ENCODE measurements at places on chromosomes 2 and 18.

DNA sequence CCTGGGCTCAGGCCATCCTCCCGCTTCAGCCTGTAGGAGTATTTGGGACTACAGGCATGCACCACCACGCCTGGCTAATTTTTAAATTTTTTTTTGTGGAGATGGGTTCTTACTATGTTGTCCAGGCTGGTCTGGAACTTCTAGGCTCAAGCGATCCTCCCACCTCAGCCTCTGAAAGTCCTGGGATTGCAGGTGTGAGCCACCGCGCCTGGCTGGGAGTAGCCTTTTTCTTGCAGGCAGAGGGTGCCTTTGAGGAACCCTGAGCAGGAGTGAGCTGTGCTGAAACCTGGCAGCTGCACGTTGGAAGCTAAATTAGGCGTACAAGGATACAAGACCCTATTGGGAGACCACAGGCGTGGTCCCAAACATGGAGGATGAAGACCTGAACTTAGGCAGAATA lies 8.0 kb downstream of the CTDSP1 start:
- DNase-seq, result no peak

GRCh38 chr18:43620936-43621335 lies 343.6 kb upstream of the SYT4 start:
- DNase-seq, result no peak

- no peak for DNase-seq
Observed at GRCh38 chr2:30201990-30202389, 29.3 kb upstream of the LBH start.

GRCh38 chr18:62979176-62979575 lies 263.8 kb downstream of the PHLPP1 start:
- no peak for DNase-seq

GRCh38 chr2:28713577-28714298 lies 37.9 kb upstream of the PPP1CB start:
- DNase-seq, result no peak

DNA sequence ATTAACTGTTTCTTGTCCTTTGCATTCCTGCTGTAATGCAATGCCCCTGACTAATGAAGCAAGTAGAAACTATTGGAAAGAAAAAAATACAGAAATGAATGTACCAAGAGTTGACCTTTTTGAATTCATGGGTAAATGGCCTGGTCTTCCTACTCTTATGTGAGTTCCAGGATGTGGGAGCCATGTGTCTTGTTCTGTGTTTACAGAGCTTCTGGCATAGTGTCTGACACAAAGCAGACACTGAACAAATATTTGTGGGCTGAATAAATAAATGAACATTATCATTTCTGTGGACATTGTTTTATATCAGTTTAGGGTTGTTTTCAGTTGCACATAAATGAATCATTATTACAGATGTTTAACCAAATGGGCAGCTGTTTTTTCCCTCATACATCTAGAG lies 155.5 kb downstream of the CD8B2 start:
- no peak for DNase-seq

- no peak for DNase-seq
Observed at GRCh38 chr18:5288517-5288935, 7.0 kb downstream of the ZBTB14 start.

- no peak for DNase-seq
Observed at GRCh38 chr18:78641689-78642231, 337.9 kb upstream of the SALL3 start.

- DNase-seq, result no peak
Observed at GRCh38 chr2:86323273-86324021, 14.0 kb downstream of the REEP1 start.

DNA sequence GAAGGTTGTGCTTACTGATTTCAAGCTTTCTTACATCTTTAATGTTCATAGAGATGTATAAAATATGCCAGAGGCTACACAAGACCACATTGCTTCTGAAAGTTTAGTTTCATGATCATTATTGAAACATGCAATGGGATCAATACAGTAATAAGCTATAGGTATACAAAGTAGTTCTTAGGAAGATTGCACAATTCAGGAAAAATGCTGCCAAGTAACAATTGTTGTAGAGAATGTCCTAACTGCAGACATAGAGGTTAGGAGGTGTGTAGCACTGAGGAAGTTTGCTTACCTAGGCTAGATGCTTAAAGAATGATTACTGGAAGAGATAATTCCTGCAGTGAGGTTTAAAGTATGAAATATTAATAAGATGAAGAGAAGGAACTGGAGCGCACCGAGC lies 259.5 kb upstream of the CYRIA start:
- no peak for DNase-seq

- DNase-seq, result no peak
Observed at GRCh38 chr18:5574843-5575242, 31.0 kb upstream of the EPB41L3 start.

DNA sequence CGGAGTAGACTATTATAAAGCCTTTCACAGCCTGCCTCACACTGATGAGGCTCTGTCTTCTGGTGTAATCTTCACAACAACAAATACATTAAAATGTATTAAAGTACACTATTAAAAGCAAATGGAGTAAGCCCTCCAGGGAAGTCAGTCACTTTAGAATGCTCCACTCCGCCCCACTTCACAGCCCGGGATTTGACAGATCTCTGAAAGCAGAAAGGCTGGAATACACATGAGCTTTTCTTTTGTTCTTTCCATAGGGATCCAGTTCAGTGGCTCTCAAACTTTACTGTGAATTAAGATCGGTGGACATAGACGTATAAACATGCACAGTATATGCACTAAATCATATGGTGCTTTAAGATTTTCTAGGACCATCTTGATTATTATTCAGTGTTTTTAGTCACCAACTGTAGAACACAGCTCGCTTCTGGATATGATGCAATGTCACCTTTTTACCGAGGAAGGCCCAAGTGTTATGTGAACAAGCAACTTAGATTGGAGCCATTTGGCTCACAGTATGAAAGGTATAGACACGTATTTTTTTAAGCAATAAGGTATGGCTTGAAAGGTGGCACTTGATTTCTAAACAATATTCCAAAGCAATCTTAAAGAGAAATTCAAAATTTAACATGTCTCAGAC lies 151.1 kb downstream of the PRKCE start:
- no peak for DNase-seq

GRCh38 chr2:140650825-140651224 lies 1480.0 kb downstream of the LRP1B start:
- DNase-seq, result no peak

DNA sequence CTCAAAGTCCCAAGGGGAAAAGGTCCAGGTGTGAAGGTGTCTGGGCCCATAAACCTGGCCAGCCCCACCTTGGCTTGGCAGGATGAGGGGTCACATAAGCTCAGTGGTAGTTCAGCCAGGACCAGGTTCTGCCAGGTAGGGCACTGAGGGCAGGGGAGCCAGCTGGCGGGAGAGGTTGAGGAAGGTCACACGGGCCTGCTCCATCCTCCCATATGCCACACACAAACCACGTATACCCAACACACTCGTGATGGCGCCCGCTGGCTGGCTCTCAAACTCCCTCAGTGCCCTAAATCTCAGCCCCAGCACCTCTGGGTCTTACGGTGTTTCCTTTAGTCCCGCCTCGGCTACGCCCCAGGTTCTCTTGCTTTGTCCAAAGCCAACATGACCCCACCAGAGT lies 160.5 kb downstream of the ZFP36L2 start:
- DNase-seq, result no peak

- DNase-seq, result no peak
Observed at GRCh38 chr2:48250943-48251342, 279.0 kb upstream of the STON1 start.

DNA sequence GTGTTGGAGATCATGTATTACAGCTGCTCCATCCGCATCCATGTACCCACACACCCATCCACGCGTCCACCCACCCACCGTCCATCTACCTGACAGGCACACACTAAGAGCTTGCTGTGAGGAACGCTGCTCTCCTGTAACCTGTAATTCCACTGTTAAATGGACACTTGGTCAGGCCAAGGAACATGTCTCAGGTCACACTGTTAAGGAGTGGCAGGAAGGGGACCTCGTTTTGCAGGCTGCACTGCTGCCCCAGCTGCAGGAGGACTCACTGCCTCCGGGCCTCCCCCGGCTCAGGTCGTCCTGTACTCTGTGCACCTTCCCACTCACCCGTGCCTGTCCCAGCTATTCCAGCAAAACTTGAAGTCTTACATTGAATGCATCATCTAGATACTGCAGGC lies 170.5 kb downstream of the EIPR1 start:
- no peak for DNase-seq

DNA sequence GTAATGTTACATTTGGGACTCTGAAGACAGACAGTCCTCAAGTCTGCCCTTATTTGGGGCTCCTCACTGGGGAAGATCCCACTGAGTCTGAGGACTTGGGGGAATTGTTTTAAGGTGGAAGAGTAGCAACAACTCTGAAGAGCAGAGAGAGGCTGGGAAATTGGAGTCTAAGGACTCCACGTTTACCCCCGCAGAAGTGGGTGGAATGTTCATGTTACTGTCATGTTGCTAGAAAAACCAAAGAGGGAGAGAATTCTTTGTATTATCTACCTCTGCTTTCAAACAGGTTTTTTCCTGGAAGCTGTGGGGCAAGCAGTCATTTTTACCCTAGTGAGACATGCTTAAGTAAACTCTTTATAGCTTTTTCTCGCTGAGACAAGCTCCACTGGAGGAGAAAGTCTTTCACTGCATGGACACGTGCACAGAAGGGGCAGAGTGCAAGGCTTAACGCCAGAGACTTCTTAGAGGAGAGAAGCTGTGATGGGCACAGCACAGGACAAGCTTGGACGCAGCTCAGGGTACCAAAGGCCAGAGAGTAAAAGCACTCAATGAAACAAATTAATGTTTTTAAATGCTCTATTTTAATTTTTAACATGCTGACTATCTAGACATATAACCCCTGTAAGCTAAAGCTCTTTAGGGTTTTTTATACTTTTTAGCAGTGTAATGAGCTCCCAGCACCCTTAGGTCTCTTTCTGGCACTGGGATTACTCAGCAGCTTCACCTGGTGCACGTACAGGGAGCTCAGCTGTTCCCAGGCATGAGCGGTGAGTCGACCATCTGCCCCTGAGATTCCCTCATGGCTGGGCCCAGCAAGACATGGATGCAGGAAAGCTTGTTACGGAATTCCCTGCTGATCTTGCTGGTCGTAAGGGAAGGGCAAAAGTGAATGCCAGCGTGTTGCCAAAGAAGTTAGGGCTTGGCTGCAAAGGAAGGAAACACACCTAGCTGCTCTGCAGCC lies 54.5 kb upstream of the BIN1 start:
- DNase-seq, result no peak

DNA sequence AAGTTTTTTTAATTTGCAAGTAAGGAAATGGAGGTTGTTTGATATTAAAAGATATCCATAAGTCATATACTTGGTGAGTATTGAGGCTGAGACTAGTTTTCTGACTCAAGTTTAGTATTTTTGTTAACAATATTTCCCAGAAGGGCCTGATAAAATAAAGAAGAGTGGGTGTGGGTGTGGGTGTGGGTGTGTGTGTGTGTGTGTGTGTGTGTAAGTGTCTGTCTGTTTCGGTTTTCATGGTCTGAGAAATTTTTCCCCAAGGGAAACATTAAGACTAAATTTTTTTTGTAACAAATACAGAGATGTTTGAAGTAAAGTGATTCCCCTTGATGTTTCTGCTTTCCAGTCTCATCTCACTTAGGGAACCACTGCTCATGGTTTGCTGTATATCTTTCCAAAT lies 36.5 kb downstream of the PPM1B start:
- no peak for DNase-seq

DNA sequence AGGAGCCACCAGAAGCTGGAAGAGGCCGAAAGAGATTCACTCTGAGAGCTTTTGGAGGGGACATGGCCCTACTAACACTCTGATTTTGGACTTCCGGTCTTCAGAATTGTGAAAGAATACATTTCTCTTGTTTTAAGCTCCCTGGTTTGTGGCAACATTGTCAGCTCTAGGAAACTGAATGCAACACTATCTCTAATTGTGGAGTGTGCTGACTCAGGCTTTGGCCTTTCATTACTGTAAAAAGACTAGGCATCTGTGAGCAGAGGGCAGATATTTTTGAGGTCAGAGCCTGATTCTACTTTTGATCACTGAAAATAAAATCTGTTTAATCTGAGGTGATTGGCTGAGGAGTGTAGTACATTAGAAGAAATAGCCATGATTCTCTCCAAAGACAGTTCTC lies 185.4 kb upstream of the FAM98A start:
- no peak for DNase-seq

DNA sequence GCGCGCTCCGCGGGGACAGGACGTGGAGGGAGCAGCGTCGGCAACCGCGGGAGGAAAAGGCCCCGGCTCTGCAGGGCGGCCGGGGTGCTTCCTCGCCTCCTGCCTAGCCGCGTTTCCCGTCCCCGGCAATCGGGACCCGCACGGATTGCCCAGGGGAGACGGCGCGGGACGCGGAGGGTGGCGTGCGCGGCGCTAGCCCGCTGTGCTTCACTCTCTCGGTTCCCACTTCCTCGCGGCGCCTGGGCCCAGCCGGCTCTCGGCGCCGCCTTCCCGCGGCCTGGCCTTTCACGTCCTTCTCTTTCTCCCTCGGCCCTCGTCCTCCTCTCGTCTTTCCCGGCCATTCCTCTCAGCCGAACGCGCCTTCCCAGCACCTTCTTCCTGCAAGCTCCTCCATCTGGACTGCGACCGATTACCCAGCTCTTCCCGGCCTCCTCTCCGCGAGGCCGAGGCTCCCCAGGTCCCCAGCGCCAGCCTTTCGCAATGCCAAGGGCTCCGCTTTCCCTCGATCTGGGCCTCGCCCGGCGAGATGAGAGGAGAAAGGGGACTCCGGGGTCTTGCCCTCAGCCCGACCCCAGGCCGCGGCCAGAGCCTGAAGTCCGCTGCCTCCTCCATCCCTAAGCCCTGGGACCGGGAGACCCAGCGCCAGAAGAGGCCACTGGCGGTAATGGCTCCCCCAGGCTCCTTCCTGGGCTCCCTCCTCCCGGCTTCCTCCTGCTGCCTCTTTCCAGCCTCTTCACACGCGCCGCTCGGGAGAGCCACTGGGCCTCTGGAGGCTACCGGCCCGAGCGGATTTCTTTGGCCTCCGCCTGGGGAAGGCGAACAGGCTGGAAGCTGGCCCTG lies 34.3 kb upstream of the ATP6V1B1 start:
- DNase-seq, result no peak

DNA sequence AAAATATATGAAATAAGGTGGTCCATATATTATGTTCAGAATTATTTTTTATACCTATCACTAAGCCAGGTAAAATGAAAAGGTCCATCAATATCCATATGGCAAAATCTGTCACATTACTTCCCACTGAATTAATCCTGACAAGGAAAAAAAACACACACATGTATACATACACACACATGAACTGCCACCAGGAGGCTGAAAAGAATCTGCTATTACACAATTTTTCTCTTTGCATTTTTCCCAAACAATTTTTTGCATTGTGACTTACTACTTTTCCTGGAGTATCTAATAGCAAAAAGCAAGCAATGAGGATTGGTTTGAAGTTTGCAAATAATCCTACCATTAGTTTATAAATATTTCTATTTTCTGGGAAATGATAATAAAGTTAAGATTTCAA lies 128.2 kb upstream of the CD226 start:
- no peak for DNase-seq

GRCh38 chr2:11043245-11043644 lies 112.0 kb upstream of the SLC66A3 start:
- no peak for DNase-seq

Data from NCI-H1436 treated with DMSO at 0.1 percent for 48 hours (cell line).